ENCODE measurements at places on chromosomes 5 and 9.

GRCh38 chr9:71764463-71764862 lies 3.9 kb downstream of the CEMIP2 start:
- DNase-seq: no peak

DNA sequence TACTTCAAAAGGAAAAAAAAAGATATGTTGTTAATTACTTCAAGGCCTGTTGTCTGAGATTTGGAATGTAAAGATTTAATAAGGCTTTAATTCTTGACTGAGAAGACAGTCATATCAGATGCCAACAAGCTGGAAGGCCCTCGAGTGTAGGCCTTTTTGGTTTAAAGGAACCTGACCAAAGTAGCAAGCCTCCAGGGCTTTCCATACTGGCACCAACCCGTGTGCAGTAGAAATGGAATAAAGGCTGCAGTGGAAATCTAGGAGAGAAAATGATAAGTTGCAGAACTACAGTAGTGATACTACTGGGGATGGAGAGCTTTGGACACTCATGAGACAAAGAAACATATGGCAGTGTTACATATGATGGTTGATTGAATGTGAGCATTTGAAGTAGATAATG lies 358.0 kb downstream of the TAF11L14 start:
- DNase-seq: no peak

- DNase-seq: no peak
These were observed 160.2 kb upstream of the DAPK1 start for GRCh38 chr9:87337335-87338087.

DNA sequence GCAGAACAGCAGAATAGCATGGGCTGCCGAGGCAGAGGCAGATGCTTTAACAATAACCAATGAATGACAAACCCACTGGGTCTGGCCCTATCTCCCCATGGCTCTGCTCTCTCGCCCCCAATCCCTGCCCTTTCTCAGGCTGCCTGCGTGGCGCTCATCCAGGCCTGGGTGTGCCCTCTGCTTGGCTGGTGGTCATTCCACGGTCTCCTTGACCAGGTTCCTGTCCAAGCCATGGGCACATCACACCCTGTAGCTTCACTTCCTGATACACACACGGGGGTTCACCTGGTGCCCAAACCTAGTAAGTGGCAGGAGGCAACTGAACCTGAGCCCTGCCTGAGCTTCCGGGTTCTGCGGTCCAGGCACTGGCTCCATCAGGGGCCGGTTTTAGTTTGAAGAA lies 87.6 kb downstream of the DAP start:
- no peak for DNase-seq

DNA sequence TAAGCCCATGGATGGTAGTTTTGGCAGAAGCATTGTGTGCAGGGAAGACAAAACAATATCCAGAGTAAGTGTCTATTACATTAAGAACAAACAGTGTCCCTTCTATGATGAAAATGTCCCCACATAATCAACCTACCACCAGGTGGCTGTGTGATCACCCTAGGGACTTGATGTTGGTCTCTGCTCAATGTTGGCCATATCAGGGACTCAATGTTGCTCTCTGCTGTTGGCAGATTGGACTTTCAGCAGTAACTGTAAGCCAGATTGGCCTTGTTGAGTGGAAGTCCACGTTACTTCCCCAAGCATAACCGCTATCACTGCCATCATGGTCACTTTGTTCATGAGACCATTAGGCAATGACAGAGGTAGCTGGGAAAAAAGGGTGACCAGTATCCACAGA lies 52.8 kb upstream of the PRSS3 start:
- no peak for DNase-seq

- DNase-seq: no peak
These were observed 183.4 kb downstream of the DOCK8 start for GRCh38 chr9:398085-398484.

- no peak for DNase-seq
These were observed 107.0 kb upstream of the CLINT1 start for GRCh38 chr5:157965989-157966388.

- no peak for DNase-seq
These were observed 26.7 kb downstream of the EXD3 start for GRCh38 chr9:137396227-137396626.

GRCh38 chr9:98852961-98853360 lies 45.5 kb downstream of the GALNT12 start:
- DNase-seq: no peak

DNA sequence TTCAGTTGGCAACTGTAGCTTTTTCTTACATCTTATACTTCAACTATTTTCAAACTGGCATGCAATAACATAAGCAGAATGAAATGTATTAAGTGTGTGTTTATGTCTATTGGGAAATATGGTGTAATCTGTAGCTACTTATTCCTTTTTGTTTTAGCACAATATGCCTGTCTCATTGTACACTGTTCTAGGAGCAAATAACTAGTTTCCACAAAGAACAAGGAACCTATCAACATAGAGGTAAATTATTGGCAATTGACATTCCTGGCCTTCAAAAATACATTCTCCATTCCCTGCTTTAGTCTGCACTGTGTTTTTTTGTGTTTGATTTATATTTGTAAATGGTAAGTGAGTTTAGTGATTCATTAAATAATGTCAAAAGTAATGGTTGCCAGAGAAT lies 75.7 kb downstream of the FBXL7 start:
- no peak for DNase-seq

DNA sequence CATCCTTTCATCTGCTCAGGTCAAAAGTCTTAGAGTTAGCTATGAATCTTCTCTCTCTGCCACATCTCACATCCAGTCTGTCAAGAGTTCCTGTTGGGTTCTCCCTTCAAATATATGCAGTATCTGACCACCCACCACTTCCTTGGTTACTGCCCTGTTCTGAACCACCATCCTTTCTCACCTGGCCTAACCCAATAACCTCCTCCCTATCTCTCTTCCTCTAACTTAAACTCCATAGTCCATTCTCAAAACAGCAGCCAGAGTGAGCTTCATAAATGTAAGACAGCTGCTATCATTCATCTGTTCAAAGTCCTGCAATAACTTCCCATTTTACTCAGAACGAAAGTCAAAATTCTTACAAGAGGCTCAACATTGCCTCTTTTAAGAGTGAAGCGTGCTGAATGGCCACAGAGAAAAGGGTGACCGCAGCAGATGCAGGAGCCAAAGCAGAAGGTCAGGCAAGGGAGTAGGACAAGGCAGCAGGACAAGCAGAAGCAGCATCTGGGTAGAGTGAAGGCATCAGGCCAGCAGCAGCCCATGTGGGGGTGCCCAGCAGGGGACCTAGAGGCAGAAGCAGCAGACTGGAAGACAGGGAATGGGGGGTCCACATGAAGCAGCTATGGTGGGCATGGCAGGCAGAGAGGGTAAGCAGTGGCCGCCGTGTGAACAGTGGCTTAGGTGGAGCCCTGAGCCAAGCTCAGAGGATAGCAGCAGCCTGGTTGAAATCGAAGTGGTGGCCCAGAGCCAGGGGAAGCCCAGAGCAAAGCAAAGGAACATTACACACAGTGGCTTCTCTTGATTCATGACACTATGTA lies 39.3 kb upstream of the CDC42SE2 start:
- DNase-seq: no peak

- no peak for DNase-seq
These were observed 253.5 kb upstream of the NREP start for GRCh38 chr5:112010475-112010874.

DNA sequence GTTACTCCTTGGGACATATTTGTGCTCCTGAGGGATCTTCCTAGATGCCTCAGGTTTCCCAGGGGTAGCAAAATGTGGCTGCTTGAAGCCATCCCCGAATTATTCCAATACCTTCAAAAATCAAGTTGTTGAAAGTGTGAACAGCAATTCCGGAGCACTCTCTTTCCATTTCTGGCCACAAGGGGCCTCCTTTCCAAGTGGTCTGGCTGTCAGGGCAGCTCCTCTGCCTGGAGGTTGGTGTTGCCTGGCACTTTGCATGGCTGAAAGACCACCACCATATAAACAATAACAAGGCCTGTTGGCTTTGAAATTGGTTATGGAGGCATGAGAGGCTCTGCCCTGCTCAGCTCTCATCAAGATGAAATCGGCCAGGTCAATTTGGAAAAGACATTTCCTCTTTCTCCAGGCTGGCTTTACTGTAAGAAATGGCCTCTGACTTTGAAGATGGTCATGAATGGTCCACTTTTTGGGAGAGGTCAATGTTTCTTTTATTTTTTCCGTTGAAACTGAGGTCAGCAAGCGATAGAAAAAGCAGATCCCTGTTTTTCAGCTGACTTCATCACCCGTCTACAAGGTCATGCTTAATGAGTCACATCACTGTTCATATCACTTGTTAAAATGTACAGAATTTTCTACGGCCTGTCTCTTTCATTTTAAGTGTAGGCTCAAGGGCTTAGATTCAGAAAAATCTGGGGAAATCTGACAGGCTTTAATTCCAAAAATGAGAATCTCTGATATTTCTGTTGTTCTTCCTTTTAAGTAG lies 481.1 kb upstream of the ZNF608 start:
- DNase-seq: no peak

DNA sequence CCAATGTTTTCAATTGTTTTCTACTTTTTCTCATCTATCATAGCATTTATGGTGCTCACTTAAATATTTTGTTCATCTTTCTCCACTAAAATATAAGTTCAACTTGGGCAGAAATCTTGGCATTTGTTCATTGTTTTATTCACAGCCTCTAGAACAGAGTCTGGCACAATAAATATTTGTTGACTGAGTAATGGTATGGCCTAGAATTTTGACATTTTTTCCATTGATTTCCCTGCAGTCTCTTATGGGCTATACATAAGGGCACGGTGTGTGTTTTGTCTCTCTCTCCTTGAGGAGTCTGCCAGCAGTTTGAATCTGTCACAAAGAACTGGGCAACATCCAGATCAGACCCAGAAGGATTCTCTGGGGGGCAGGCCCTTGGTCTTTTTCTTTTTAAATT lies 379.7 kb downstream of the TMEM38B start:
- DNase-seq: no peak

GRCh38 chr5:86686046-86686445 lies 68.3 kb downstream of the COX7C start:
- no peak for DNase-seq

GRCh38 chr5:135667673-135668072 lies 88.9 kb upstream of the CXCL14 start:
- no peak for DNase-seq

DNA sequence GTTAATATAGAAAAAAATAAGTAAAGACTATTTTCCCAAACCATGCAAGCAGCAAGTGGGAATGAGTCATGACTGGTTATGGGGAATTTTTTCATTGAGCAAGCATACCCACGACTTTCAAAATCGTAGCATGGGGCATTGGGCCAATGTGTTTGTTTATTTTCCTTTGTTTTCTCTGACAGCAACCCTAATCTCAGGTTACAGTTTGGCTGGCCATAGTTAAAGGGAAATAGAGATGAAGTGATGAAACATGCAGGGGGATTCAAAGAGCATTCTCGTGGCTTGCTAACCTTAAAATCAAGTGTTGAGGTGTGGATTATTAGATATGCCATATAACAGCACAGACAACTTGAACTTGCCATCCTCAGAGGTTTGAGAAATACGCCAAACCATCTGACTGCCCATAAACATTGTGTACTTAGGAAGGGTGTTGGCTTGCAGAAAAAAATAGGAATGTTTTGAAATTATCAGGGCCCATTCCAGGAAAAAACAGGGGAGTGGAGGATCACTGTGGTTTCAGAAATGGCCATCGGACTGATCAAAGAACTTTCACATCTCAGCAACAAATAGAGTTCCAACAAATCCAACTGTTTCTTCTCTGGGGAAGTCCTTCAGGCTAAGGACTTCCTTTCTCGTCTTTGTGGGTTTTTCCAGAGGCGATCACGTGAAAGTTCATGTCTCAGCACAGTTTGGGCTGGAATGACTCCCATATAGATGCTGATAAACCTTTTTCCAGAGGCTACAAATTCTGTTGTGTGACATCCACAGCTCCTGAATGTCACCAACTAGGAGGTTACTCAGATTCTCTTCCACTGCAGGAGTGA lies 259.1 kb downstream of the SYK start:
- no peak for DNase-seq

- DNase-seq: no peak
These were observed 9.2 kb upstream of the FUBP3 start for GRCh38 chr9:130570208-130570607.

DNA sequence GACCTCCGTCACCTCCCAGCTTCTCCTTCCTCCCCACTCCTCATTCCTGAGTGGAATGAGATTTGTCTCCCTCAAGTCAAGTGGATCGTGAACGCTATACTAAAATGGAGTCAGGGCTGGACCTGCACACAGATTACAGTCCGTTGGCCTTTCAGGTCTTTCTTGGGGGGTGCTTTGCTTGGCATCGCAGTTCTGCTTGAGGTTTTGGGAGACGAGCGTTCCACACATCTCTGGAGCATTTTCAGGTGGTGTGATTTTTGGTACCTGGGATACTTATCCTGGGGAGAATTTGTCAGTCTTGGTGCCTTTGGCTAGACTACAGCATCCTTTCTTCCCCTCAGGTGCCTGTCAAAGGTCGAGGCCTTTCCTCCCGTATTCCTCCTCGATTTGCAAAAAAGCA lies 23.8 kb upstream of the POMT1 start:
- no peak for DNase-seq

GRCh38 chr5:144183254-144183889 lies 12.7 kb downstream of the KCTD16 start:
- DNase-seq: no peak

DNA sequence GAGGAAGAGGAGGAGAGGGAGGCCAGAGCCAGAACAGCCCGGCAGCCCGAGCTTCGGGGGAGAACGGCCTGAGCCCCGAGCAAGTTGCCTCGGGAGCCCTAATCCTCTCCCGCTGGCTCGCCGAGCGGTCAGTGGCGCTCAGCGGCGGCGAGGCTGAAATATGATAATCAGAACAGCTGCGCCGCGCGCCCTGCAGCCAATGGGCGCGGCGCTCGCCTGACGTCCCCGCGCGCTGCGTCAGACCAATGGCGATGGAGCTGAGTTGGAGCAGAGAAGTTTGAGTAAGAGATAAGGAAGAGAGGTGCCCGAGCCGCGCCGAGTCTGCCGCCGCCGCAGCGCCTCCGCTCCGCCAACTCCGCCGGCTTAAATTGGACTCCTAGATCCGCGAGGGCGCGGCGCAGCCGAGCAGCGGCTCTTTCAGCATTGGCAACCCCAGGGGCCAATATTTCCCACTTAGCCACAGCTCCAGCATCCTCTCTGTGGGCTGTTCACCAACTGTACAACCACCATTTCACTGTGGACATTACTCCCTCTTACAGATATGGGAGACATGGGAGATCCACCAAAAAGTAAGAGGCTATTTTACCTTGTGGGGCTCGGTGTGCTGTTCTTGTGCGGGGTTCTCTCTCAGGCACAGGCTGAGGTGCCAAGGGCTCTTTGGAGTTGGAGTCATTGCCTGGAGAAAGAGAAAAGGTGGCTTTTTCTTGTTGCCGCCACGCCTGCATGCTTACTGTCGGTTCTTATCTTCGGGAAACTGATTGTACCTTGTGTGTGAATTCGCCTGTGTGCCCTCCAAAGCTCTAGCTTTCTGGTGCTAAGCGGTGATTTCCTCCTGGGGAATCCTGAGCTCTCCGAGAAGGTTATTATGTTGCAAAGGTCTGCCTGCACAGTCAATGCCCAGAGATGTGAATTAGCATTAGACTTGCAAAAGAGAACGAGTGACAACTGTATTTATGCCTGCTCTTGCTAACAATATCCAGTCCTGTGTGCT lies at the start of gene ISL1:
TSS of gene ISL1 (plus strand) at position 318 of the 991 bp plus-strand sequence. CDS start at position 542, 224 bp downstream.
- no peak for DNase-seq

GRCh38 chr5:118960557-118960956 lies 27.8 kb downstream of the DTWD2 start:
- no peak for DNase-seq

Data from activated naive CD4-positive, alpha-beta T cell treated with Interleukin-2 at 50 U/mL for 16 hours (primary cell).